DMS153 (cell line): ENCODE measurements at places on chromosomes 7 and 10.

DNA sequence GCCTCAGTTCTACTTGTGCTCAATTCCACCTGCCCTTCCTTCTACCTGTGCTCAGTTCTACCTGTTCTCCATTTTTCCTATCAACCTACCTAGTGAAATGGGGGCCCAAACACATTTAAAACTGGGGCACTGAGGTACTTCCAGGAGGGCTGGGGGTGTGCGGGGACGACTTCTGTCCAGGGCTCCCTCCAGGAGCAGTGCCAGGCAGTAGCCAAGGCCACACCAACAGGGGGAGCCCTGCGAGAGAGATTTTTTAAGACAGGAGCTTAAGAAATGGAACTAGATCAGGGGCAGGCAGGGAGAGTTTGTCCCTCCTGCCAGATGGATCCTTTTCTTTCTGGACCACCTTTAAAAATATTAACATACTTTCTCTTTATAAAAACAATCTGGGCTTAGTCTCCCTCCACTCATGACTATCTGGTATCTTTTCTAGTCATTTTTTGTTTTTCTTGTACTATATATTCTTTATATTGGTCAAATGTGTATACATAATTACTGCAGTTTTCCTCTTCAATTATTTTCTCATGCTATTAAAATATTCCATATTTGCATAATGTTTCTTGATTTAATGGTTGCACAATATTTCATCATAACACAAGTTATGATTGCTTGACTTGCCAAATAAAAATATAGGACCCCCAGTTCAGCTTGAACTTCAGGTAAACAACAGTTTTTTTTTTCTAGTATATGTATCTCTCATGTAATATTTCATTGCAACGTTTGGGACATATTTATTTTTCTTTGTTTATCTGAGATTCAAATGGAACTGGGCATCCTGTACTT is 47.3 kb upstream of the INSYN2A start:
- DNase-seq, result no peak

DNA sequence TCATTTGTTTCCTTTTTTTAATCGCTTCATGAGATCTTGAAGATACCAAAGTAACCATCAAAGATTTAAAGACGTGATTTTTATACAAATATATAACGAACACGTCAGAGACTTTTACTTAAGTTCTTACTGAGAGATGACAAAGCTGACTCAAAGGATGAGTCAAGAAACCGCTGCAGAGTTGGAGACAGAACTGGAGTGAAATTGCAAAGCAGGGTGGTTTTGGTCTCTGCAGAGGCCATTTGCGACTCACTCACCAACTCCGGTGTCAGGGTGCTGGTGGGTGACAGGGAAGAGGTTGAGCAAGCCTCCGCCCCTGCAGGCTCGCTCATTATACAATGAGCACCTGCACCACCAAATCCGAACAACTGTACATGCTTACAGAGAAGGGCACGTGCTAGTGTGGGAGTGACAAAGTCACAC is 75.2 kb downstream of the DNAJB6 start:
- no peak for DNase-seq

DNA sequence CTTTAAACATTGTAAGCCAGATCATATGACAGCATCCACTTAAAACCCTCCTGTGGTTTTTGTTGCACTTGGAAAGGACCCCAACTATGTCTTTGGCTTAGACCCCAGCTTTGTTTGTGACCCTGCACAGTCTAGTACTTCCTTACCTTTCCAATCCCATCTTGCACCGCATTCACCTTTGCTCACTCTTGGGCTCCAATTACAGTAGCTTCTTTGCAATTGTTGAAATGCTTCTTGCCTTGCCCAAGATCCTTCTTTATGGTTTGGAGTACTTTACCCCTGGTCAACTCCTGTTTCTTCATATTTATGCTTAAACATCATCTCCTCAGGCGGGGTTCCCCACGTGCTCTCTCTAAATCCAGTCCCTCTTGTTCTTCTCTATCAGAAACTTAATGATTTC is 162.6 kb downstream of the PTEN start:
- DNase-seq, result no peak

DNA sequence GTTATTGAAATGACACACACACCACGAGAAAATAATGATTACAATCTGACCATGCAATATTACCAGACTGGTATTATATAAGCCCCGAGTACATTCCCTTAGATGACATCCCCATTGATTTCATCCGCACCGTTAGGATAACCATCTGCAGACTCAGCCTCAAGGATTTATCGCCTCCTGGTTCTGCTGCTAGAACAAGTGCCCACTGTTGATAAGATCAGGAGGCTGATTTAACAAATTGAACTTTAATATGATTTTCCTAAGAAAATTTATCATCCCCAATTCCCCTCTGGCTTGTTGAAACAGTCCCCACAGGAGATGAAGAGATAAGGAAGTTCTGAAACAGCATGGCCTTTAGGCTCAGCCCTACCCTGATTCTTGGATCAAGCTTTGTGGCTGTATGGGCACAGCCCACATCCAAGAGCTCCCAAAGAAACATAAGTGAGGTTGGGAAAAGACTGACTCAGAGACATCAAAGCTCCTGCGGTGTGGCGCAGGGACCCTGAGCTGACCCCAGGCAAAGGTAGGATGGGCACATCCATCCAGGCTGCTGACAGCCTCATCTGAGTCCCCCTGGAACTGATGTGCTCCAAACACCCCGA is 59.2 kb upstream of the CHCHD3 start:
- no peak for DNase-seq

GRCh38 chr10:121154310-121154709 is 303.1 kb downstream of the WDR11 start:
- DNase-seq, result no peak

DNA sequence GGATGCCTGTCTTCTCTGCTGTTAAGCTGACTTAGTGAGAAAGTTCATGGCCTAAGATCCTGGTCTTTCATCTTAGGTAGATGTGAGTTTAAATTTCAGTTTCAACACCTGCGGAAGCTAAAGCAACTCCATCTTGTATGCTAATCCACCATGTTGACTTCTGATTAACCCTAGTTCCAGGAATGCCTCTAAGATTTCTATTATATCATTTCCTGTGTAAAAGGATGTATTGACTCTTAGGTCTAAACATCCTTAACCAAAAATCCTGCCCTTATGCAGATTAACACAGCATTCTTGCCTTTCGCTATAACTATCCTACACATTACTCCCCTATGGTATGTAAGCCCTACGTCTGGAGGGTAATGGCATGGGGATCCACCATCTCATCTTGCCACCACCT is 94.4 kb upstream of the CCDC6 start:
- DNase-seq, result no peak

DNA sequence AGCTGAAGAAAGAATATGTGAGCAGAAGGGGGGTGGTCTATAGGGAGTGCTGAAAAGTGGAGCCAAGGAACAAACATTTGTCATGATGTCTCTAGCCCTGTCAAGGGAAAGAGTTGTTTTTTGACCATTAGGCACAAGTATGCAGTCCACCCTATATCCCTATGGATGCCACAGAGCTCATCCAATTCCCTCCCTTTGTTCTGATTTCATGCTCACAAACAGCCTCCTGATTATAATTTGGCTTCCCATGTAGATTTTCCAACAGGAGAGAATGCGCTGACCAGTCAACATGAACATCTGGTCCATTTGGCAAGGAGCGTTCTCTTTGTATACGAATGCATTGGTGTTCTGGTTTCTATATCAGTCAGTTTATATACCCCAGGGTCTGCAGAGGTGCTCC is 12.1 kb upstream of the CEP41 start:
- no peak for DNase-seq

GRCh38 chr10:114340816-114341215 is 63.5 kb downstream of the AFAP1L2 start:
- no peak for DNase-seq

DNA sequence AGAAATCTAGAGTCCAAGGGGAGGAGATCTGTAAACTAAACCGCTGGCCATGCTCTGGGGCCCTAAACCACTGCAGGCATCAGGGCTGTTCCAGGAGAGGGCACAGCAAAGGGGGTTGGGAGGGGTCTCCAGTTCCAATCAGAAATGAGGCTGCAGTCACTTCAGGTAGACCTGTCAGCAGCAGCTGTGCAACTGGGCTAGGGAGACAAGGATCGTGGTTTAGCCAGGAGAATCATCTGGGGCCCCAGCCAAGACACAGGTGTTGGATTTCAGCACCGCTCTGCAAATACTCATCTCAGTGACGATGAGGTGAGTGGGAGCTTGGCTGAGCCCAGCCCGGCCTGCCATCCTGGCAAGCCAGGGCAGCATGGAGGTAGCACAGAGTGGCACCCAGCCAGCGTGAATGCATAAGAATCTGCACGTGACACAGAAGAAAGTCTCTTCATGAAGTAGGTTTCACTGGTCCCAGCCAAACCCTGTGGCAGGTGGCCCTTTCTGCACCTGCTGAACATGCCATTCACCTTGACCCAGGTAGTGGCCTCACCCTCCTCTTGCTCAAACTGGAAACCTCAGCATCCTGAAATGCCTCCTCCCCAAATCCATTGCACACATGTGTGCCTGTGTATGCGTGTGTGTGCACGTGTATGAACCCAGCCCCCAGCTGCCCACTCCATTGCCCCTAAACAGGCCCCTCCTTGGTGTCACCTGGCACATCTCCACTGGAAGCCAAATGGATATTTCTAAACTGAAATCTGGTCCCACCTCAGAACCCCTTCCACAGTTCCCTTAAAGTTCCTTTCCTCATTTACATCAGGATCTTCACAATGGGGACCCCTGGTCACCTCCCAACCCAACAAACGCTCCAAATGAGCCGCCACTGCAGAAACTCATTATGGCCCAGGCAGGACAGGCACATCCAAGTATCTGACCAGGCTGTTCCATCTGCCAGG is 9.6 kb downstream of the GPRIN2 start:
- no peak for DNase-seq

GRCh38 chr10:132506711-132507408 is 30.7 kb upstream of the INPP5A start:
- DNase-seq, result no peak

DNA sequence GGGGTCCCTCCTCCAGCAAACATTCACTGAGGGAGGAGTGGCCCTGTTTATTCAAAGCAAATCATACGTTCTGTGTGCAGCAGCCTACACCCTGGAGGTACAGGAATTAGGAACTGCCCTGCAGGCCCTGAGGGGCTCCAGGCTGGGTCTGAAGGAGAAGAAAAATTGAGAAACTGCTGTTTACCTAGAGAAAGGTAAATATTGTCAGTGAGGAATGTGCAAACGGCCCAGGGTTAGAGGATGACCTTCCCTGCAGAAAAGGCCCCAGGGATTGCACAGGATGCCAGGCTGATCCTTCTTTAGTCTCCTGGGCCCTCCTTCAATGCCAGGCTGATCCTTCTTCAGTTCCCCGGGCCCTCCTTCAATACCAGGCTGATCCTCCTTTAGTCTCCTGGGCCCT is 5.7 kb downstream of the CALML5 start:
- no peak for DNase-seq

GRCh38 chr7:27171637-27172314 is 2.3 kb downstream of the HOXA10 start:
- peak; percentile 68 for DNase-seq

DNA sequence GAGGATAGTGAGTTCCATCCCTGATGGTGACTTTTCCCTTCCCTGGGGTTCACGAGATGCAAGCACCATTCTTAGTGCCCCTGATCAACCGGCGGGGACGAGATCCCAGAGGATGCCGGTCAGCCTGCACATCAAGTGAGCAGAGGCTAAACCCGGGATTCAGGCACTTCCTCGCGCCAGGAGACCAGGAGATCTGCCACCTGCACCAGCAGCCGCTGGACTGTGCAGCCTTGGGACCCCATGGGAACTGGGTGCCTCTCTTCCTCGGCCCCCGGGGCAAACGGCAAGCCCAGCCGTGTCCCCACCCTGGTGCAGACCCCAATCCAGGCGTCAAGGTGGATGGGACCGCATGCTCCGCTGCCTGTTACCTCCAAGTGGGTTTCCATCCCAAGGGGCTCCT is 88.5 kb downstream of the TCERG1L start:
- DNase-seq, result no peak

DNA sequence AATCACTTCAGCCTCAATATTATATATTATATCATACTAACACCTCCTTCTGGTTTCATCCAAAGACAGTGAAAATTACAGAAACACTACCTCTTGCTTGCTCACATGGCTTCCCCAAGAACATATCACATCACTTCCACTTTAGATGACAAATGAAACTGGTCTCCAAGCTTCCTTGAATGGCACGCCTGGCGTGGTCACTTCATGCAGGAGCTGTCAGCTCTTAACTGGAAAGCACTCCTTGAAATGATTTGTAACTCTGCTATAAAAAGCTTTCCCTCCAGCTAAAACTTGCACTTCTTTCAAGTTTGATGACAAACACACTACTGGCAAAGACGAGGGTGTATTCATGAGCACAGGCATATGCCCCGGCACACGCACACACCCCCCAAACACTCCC is 84.1 kb upstream of the INHBA start:
- no peak for DNase-seq

DNA sequence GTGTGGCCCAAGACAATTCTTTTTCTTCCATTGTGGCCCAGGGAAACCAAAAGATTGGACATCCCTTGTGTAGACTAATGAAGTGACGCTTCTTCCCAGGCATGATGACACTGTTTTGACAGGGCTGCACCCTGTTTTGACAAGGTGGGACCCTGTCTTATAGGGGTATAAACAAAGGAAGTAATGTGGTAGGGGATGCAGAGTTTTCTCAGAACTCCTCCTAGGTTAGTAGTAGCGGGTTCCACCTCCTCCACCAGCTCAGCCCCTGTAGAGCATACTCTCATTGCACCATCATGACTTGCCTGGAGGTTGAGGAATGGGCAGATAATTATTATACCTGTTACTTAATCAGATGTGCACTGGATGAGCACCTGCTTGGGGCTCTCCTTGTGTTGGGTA is 123.1 kb downstream of the CCNY start:
- DNase-seq, result no peak

GRCh38 chr7:6168477-6168868 is 104.0 kb downstream of the CYTH3 start:
- DNase-seq, result no peak

DNA sequence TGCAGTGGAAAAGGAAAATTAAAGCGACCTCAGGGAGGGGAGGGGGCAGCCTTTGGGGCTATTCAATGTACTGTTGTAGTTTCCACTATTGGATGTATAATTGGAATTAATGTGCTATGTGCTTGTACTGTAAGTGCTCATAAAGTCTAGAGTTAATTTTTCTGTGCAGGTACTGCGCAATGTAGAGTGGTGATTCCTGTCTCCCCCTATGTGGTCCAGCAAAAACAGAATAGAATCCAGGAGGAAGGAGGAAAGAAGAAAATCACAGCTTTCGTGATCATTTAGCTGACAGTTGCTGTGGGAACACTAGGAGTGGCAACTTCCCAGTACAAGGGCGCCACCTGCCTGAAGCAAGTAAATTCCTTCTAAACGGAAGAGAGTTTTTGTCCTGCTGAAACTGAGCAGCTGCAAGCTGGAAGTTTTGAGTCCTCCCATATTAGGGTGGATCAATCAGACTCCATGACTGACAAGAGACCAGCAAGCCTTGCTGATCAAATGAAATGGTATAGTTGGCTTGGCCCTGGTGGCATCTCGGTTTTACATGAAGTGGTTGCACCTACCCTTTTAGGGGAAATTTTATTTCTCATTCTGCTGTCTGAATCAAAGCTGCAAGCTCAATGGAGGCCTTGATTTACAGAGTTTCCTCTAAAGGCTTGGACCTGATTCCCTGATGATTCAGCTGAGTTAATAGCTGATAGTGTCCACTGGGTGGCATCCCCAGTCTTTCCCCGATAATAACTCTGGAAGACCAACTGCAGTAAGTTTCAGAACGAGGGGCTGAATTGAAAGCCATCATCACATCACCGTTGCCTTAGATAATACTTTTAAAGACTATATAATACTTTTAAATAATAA is 299.8 kb downstream of the HGF start:
- peak; percentile 56 for DNase-seq
